HCT116 (cell line): ENCODE measurements at places on chromosomes 3 and 15.
A peak's percentile ranks its signal among the peaks of the same experiment; 100 is the strongest.

GRCh38 chr15:90059208-90059985 lies 42.9 kb downstream of the IDH2 start:
- no peak for DNase-seq

DNA sequence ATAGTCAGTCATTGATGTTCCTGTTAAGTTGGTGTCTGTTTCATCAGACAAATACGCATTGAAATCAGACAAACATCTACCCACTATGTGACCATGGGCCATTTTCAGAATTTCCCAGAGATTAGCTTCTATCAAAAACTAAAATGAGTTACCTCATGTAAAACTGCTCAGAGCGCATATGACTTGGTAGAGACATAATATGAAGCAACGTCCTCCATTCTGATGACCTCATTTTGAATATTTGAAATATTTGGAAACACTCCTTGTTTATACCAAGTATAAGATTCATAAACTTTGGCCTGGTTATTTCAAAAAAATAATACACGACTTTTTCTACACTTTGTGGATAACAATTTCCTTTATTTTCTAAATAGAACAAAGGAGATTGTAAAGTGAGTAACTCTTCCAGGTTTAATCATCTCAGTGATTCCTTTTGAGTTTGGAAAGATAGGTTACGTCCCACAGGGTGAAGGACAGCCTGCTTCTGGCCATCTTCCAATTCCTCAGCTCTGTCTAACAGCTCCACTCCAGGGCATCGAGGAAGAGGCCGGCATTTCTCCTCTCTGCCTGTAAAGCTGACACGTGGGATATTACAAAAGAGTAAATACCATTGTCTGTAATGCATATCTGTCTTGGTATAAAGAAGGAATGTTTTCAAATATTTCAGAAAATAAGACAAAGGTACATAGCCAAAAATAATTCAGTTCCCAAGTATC lies 122.6 kb downstream of the CADM2 start:
- DNase-seq = no peak

DNA sequence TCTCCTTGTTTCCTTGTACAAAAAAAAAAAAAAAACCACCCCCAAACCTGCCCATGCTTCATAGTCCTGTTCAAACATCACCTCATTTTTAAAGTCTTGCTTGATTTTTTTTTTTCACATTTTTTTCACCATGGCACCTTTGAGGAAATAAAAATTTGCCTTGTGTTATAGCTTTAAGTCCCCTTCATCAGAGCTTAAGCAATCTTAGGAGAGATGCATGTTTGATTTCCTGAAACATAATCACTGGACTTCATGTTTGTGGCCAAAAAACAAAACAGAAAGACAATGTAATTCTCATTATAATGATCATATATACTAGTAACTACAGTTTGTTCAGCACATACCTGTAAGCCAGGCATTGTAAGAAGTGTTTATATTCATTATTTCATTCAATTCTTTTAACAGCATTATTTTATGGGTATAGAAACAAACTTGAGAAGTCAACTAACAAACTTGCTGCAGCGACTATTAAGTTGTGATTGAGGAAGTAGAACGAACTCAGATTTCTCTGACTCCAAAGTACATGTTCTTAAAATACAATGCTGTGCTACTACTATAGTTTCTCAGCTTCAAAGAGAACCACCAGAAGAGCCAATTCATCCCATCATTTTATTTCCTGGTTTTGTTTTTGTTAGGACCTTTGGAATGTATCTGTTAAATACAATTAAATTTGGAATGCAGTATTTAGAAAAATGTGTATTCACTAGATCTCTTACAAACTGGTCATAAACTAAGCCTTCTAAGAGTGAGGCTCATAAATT lies 203.8 kb downstream of the TCF12 start:
- DNase-seq = no peak

- DNase-seq = no peak
Measured at GRCh38 chr3:45689787-45690145, 570 bp downstream of the SACM1L start.

- peak; percentile 67 for DNase-seq
Measured at GRCh38 chr3:112086076-112086854, at the start of gene C3orf52. Gene C3orf52, plus strand, starts transcription at chr3:112086389. Its CDS starts 19 bp downstream, at chr3:112086408.

- DNase-seq = no peak
Measured at GRCh38 chr3:141816958-141817357, 53.8 kb downstream of the GRK7 start.

GRCh38 chr15:20369500-20369899 lies 172.1 kb downstream of the GOLGA6L6 start:
- DNase-seq = no peak
